Left hindlimb (tissue), 1 donor: ENCODE measurements at places on chromosomes 13 and 19.

DNA sequence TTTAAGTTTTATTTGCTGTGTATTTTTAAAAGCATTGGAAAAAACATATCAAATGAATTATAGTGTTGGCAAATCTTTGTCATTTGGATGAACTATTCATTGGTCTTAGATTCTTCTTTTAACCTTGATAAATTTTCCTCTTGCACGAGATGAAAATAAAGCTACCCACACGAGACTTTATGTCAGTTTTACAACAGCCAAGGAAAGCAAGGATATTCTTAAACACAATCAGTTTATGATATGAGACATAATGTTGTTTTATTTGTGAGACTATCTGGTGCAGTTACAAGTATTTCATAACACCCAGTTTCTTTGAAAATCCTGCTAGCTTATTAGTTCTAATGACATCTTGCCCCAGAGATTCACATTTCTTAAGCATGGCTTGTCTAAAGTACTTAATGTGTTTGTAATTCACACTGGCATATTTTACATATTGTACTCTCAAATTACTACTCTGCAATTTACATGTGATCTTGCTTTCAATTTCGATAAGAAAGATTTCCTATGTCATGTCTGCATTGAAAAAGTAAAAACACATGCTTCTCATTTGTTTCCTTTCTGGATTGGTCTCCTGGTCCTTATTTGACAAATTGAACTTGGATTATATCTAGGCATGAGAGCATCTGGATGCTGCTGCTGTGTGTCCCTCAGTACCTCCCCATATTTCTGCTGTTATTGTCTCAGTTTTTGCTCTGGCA lies 955.5 kb upstream of the PCDH9 start:
- no peak for DNase-seq

DNA sequence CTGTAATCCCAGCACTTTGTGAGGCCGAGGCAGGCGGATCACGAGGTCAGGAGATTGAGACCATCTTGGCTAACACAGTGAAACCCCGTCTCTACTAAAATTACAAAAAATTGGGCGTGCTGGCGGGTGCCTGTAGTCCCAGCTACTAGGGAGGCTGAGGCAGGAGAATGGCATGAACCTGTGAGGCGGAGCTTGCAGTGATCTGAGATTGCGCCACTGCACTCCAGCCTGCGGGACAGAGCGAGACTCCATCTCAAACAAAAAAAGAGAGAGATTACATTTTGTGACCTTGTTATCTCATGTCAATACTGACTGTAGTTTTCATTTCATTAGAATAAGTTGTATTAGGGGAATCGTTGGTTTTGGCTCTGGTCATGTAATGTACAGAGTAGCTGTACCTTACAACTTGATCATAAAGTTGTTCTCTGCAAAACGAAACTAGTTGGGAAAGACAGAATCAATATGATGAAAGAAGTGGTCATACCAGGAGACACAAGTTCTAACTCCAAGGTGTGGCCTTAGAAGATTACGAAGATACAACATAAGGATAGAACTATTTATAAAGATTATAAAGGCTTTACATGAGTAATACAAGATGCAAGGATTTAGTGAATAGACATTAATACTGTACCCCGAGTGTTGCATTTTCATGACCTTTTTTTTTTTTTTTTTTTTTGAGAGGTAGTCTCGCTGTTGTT lies 15.3 kb downstream of the TMEM38A start:
- no peak for DNase-seq

DNA sequence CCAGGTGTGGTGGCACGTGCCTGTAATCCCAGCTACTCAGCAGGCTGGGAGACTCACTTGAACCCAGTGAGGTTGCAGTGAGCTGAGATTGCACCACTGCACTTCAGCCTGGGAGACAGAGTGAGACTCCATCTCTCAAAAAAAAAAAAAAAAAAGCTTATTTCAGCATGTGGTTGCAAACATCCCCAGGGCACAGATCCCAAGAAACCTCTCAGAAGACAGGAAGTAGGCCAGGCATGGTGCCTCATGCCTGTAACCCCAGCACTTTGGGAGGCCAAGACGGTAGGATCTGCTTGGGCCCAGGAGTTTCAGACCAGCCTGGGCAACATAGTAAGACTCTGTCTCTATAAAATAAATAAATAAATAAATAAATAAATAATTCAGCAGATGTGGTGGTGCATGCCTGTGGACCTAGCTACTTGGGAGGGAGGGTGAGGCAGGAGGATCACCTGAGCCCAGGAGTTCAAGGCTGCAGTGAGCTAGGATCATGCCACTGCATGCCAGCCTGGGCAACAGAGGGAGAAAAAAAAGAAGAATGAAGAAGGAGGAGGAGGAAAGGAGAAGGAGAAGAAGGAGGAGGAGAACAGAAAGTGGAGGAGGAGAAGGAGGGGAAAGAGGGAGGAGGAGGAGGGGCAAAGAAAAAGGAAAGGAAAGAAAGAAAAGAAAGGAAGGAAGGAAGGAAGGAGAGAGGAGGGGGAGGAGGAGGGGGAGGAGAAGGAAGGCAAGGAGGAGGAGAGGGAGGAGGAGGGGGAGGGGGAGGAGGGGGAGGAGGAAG lies 4.3 kb upstream of the LRRC8E start:
- DNase-seq = no peak

GRCh38 chr13:51501096-51501495 lies 48.3 kb upstream of the INTS6 start:
- no peak for DNase-seq

- DNase-seq = peak; percentile 38
Measured at GRCh38 chr13:22091222-22091970, 420.5 kb downstream of the FGF9 start.

DNA sequence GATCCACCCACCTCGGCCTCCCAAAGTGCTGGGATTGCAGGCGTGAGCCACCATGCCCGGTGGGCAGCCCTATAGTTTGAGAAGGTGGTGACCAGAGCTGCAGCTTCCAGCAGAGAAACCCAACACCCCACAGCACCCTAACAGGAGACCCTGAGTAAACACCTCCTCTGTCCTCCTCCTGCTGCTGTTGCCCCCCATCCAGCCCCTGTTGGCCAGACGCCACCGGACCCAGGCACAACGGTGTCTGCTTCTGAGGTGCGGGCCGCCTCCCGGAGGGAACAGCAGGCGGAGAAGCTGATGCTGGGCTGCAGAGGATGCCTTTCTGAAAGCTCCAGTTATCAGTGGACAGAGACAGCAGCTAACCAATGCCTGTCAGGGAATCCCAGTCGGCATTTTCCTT lies 175.5 kb downstream of the COL4A1 start:
- no peak for DNase-seq

GRCh38 chr13:50685491-50685890 lies 158.0 kb downstream of the DLEU7 start:
- peak; percentile 84 for DNase-seq
